ENCODE measurements at places on chromosomes 3 and 15.
A peak's percentile ranks its signal among the peaks of the same experiment; 100 is the strongest.

- DNase-seq, result no peak
Measured at GRCh38 chr15:72047020-72047419, 70.9 kb downstream of the MYO9A start.

DNA sequence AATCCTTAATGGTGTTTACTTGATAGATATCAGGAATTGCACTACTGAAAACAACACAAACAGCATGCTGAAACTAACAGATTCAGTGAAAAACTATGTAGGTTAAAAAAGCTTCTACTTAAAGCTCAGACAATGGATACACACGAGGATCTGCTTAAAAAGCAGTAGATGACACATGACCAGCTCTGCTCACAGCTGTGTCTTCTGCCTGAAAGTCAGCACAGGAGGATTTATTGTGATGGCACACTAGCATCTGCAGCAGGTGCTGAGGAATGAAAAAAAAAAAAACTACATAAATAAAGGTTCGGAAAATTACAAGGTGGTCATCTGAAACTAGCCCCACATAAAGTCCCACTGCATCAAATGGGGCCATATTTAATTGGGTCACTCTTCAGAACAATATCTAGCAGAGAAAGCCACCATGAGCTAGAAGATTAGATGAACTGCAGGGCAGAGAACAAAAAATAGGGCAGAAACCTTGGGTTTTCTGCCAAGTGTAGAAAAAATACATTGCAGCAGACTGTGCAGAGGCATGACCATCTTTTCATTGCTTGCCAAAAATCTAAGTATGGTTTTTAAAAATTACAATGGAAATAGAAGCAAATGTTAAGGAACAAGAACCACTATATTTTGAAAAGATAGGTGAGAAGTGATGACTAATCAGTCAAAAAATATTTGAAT is 13.2 kb upstream of the GOLM2 start:
- no peak for DNase-seq

- no peak for DNase-seq
Measured at GRCh38 chr3:188649521-188649920, 495.6 kb downstream of the LPP start.

DNA sequence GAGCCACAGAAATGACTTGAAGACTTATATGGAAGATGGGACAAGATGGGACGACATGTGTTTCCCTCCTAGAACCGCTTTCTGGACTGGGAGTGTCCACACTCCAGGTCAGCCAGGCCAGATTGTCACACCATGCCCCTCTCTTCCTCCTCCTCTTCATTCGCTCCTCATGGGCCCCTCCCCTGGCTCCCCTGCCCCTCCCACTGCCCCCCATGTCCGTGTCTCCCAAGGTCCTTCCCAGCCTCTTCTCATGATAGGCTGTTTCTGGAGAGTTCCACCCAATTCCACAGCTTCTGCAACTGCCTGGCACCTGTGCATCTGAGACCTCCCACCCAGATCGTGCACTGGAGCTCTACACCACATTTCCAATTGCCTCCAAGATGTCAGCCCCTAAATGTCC is 6.6 kb downstream of the MYO5C start:
- no peak for DNase-seq

DNA sequence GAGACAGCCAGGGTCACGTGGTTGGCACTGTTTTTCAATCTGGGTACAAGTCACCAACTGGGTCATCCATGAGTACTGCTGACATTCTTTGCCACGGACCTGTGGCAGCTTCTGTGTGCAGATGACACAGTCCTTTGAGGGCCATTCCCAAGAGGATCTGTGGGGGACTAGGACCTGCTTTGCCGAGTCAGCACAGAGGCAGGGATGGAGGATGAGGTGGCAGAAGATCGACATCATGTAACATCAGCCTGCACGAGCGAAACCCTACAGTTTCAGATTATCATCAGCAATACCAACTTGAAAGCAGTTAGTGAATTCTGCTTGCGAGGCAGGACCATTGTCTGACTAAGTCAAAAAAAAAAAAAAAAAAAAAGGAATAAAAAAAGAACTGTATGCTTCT is 227.7 kb downstream of the FOXP1 start:
- DNase-seq, result no peak

DNA sequence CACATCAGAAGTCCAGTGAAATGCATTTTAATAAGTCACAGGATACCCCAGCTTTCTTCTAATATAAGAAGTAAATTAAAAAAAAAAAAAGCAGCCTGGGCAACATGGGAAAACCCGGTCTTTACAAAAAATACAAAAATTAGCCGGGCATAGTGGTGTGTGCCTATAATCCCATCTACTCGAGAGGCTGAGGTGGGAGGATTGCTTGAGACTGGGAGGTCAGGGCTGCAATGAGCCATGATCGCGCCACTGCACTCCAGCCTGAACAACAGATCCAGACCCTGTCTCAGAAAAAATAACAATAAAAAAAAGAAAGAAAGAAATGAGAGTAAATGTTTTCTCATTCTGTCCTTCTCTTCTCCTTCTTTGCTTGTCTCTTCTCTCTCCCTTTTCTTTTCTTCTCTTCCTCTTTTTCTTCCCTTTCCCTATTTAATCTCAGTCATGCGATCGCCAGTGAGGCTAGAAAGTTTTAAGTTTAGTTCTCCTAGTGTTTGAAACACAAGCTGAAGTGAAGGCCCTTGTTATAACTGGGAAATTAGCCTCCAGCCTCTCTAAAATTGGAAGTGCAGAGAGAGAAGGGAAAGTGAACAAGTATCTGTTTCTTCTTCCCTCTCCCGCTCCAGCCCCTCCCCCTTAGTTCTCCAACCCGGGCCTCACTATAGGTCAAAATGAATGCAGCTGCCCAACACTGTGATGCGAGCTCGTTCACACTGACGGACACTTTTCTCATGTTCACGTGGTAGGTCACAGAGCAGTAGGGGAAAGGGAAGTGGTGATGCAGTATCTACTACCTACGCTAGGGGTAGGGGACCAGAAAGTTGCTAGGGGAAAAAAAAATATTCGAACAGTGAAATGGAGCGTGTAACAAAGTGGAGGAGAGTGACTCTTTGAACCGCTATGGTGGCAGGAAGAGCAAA is 23.5 kb upstream of the TSC22D2 start:
- peak; percentile 5 for DNase-seq

- no peak for DNase-seq
Measured at GRCh38 chr15:66997212-66997611, 68.2 kb upstream of the SMAD3 start.

DNA sequence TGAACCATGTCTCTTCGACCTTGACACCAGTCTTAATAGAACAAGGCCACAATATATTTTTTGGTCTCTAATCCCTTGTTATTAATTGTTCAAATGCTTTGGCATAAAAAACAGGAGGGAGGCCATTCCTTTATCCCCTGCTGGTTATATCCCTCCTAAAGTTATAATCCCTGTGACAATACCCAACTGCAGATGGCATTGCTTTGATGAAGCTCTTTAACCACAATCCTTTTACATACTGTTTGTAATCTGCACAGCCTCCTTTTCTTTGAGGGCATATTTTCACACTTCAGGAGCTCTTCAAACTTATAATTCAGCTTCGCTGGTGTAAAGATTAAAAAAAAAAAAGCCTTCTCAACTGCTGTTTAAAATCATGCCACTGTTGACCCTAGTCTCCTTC is 919.0 kb downstream of the EPHA3 start:
- no peak for DNase-seq

DNA sequence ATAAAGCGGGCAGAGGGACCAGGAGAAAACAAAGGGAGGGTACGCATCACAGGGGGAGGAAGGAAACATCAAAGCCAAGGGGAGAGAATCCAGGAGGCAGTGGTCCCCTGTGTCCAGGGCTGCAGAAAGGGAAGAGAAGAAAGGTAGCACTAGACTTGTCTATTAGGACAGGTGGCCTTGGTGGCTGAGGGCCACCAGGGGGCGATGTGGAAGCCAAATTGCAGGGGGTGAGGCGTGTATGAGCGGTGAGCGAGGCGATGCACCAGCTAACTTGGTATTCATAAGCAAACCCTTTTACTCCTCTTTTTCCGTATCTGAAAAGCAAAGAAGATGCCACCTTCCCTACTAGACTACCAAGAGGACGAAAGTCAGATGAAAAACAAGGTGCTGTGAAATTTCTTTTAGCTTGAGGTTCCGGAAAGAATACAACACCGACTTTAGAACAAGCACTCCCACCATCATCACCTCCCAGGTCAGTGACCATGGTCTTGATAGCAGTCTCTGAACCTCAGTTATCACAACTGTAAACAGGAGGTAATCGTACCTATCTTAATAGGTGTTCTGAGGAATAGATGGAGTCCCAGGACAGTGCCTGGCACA is 654.4 kb upstream of the ADAMTS9 start:
- DNase-seq, result no peak

- DNase-seq, result no peak
Measured at GRCh38 chr3:127746400-127747057, 73.8 kb downstream of the ABTB1 start.

DNA sequence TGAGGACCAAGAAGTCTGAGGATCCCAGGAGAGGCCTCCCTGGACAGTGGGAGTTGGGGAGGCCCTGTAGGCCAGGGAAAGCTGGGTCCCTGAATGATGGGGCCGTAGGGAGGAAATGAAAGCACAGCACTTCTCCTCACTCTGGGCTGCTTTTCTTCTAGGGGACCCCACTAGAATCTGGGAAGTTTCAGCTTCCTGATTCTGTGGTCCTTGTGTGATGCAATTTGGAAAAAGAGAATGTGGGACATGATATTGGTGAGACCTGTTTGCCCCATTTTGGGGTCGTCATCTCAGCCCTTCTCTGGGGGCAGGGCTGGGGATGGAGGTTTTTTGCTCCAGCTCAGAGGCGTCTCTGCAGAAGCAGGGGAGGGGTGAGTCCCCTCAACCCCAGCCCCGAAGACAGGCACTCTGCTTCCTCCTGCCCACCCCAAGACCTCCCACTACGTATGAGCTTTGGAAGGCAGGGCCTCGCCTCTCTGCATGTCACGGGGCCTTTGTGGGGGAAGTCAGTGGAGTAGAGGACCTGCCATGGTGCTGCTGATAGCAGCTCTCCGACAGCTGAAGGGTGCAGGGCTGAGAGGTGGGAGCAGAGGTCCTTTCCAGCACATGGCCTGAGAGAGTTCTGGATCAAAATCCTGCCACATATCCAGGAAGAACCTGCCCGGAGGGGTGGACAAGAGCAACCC is 1.5 kb upstream of the SNX22 start:
- no peak for DNase-seq

DNA sequence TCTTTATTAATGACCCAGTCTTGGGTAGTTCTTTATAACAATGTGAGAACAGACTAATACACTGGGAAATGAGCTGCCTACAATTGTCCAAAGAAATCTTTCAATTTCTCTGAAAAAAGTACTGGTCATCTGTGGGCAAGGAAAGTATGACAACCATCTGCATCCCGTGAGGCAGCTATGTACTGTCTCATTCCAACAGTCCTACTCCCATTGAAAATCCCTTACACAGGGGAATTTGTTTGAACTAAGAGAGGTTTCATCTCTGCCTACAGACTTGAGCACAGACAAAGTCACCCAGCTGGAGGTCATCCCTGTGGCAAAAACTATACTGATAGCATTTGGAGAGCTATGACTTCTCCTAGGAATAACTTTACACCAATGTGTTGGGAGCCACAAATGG is 27.1 kb downstream of the SHC4 start:
- no peak for DNase-seq

- no peak for DNase-seq
Measured at GRCh38 chr3:72439321-72440183, 408.7 kb downstream of the SHQ1 start.

- DNase-seq, result no peak
Measured at GRCh38 chr3:162799910-162800309, 1303.3 kb downstream of the OTOL1 start.

GRCh38 chr3:4313606-4314293 is 10.6 kb downstream of the SETMAR start:
- DNase-seq, result no peak

- no peak for DNase-seq
Measured at GRCh38 chr3:16908016-16908807, 23.5 kb downstream of the PLCL2 start.

DNA sequence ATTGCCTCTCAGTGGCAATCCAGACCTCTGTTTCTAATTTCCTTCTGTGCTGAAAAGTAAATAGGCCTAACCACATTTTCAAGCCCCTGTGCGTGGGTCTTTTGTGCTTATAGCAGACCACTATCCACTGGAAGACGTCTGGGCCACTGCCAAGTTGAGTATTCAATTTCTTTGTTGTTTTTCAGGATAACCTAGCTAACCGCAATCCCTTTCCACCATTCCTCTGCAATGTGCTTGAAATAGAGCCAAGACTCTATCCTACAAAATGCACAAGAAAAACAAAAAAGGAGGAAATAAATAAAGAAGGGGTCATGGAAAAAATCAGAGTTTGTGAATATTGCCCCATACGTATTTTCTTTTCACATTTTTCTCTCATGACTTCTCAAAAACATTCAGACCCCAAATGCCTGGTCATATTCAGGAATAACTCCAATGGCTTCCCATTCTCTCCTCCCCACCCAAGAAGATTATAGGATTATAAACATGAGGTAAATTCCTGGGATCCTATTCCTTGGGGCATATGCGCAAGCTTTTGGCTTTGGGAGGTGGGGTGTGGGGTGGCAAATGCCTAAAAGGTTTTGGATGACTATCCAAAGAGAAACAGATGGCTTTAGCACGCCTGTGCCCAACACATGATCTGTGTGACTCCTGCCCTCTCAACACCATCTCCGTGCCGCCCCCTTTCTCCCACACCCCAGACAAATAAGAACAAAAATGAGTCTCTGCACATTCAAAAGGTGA is 217.9 kb upstream of the THBS1 start:
- no peak for DNase-seq

DNA sequence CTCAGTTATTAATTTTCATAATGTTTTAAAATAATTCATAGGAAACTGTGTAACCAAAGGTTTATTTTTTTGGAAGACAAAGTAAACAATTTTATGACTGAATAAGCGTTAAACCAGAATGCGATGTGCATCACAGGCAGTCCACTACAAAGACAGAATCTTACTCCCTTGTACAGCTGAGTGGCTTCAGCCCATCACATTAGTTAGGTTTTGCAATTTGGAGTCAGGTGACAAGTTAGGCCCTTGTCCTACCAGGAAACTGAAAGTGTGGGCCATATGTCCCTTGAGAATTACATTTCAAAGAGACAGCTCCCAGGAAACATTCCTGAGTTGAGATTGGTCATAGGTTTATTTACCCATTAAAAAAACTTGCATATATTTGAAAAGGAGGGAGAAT is 156.3 kb downstream of the MEX3B start:
- DNase-seq, result no peak

- no peak for DNase-seq
Measured at GRCh38 chr3:38455639-38456430, 2.1 kb downstream of the ACVR2B start.

DNA sequence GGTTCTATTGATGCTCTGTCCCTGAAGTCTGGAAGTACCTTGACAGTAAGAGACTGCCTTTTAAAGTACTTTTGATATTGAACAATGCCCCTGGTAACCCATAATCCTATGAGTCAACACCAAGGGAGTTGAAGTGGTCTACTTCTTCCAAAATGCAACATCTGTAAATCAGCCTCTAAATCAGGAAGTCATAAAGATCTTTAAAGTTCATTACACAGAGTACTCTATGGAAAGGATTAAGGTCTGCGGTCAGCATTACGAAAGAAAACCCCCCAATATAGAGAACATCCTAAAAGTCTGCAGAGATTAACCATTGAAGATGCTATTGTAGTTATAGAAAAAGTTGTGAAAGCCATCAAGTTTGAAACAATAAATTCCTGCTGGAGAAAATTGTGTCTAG is 52.7 kb upstream of the CMC1 start:
- no peak for DNase-seq

All from stimulated activated CD8-positive, alpha-beta memory T cell treated with anti-CD3 and anti-CD28 coated beads, Interleukin-7, amount 100 ng/mL, for 1 hour (primary cell).